Right atrium auricular region (tissue), 2 donors: ENCODE measurements at places on chromosomes 16 and 17. TPM values are rescaled to one million over a fixed set of nuclear protein-coding genes. Genes with fewer than 3 reads are reported as not detected.
A peak's percentile ranks its signal among the peaks of the same experiment; 100 is the strongest.

DNA sequence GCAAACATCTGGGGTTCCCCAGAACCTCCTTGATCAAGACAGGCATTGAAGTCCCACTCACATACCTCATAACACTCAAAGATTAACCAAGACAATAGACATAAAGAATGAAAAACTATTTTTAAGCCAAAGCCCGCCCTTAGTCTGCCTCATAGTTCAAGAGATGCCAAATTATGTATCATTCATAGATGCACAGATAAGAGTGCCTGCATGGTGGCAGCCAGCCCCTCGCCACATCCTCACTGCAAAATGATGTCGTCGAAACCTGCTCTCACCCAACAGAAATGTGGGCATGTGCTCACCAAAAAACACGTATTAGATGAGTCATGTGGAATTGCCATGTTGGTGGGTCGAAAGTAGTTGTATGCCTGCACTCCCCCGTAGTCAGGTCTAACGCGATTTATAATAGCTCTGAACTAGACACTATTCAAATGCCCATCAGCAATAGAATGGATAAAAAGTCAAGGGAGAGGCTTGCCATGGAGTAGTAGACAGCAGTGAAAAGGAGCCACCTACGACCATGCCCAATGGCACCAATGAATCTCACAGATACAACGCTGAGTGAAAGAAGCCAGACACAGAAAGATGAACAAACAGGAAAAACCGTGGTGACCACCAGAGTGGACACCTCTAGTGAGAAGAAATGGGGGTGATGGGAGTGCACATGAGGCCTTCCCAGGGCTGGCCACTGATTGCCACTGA is 64.8 kb downstream of the C16orf95 start:
- no peaks in the 10 kb centered on the region for H3K27me3 ChIP-seq
- H3K4me3 ChIP-seq = no peak overlapping the region
- no peak for DNase-seq
- no peaks in the 10 kb centered on the region for H3K4me1 ChIP-seq

The DNAH17 gene
- total RNA-seq = 0.04 TPM

- H3K36me3 ChIP-seq = peaks cover 31% of the 10 kb centered on the region
- H3K27me3 ChIP-seq = no peaks in the 10 kb centered on the region
- H3K27ac ChIP-seq = no peak overlapping the region
- H3K4me1 ChIP-seq = no peaks in the 10 kb centered on the region
- DNase-seq = no peak
These were observed 65.6 kb upstream of the SREBF1 start for GRCh38 chr17:17902376-17902775.

DNA sequence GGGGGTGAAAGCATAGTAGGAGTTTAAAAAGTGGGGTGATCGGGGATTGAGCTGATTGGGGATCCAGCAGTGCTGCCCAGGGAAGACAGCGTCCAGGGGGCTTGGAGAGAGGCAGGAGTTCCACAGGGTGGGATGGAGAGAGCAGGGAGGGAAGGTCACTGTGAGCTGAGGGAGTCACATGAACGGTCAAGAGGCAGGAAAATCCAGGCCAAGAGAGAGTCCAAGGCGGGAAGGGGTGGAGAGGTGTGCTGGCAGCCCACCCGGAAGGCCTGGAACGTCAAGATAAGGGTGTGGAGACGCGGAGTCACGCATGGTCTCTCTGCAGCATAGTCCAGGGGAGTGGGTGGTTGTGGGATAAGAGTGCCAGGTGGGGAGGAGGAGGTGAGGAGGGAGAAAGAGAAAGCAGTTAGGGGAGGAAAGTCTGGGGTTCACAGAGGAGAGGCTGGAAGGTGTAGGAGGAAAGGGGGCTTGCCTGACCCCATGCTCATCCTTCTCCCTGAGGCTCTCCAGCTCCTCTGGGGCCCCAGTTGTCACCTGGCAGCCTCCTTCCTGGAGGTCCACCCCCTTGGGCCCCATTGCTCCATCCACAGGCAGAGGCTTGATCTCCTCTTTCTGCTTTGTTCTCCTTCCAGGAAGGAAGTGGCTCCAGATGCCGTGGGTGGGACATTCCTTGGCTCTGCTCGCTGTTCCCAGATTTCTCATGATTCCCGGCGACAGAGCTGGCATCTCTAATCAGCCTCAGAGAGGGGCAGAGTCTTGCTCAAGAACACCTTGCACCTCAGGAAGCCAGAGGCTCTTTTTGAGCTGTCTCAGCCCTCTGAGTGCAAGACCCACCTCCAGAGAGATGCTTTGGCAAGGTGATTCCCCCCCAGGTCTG is 28.7 kb downstream of the CCR7 start:
- no peaks in the 10 kb centered on the region for H3K27me3 ChIP-seq
- H3K4me1 ChIP-seq = peaks cover 90% of the 10 kb centered on the region
- H3K27ac ChIP-seq = peak overlapping the region; percentile 86

GRCh38 chr16:31201582-31202413 is 762 bp downstream of the PYCARD start:
- H3K27ac ChIP-seq = no peak overlapping the region
- H3K27me3 ChIP-seq = no peaks in the 10 kb centered on the region
- peak overlapping the region; percentile 45 for H3K4me3 ChIP-seq
- DNase-seq = no peak
- no peaks in the 10 kb centered on the region for H3K36me3 ChIP-seq

- H3K27ac ChIP-seq = peak overlapping the region; percentile 88
- no peak overlapping the region for H3K4me3 ChIP-seq
- no peak for DNase-seq
- H3K36me3 ChIP-seq = no peaks in the 10 kb centered on the region
These were observed 41.1 kb downstream of the RBFOX1 start for GRCh38 chr16:7373776-7374175.

DNA sequence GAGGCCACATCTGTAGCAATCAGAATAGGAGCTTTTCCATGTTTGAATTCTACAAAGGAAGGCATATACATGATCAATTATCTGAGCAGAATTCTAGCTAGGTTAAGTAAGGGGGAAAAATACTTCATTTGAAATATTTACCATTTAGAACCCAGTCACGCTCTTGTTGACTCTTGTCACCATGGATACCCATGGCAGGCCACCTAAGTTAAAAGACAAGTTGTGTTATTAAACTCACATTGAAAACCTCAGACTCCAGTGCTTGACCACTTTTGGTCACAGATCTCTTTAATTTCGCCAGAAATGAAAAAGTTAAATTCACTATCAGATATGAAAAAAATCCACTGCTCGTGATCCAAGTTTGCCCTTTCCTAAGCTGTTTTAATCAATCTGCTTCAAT is 4.1 kb downstream of the DDX5 start:
- peaks cover 82% of the 10 kb centered on the region for H3K36me3 ChIP-seq
- no peak for DNase-seq
- H3K27me3 ChIP-seq = no peaks in the 10 kb centered on the region
- peaks cover 56% of the 10 kb centered on the region for H3K4me1 ChIP-seq
- H3K4me3 ChIP-seq = no peak overlapping the region

The PPP1R27 gene
- total RNA-seq = not detected

DNA sequence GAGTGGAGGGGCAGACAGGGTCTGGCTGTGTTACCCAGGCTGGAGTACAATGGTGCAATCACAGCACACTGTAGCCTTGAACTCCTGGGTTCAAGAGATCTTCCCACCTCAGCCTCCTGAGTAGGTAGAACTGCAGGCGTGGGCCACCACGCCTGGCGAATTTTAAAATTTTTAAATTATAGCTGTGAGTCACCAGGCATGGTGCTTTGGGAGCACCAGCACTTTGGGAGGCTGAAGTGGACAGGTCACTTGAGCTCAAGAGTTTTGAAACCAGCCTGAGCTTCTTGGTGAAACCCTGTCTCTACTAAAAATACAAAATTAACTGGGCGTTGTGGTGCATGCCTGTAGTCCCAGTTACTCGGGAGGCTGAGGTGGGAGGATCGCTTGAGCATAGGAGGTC is 114.0 kb downstream of the CHD9 start:
- H3K36me3 ChIP-seq = no peaks in the 10 kb centered on the region
- no peaks in the 10 kb centered on the region for H3K4me1 ChIP-seq
- H3K27me3 ChIP-seq = no peaks in the 10 kb centered on the region
- no peak overlapping the region for H3K4me3 ChIP-seq

The MFAP4 gene
- total RNA-seq = 78.5 TPM

DNA sequence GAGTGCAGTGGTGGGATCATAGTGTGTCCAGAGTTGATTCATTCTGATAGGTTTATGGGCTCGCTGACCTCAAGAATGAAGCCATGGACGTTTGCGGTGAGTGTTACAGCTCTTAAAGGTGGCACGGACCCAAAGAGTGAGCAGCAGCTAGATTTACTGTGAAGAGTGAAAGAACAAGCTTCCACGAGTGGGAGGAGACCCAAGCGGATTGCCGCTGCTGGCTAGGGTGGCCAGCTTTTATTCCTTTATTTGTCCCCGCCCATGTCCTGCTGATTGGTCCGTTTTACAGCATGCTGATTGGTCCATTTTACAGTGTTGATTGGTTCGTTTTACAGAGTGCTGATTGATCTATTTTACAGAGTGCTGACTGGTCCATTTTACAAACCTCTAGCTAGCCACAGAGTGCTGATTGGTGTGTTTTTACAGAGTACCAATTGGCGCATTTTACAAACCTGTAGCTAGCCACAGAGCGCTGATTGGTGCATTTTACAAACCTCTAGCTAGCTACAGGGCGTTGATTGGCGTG is 17.5 kb downstream of the CACNG4 start:
- no peak overlapping the region for H3K27ac ChIP-seq
- no peaks in the 10 kb centered on the region for H3K4me1 ChIP-seq
- H3K4me3 ChIP-seq = no peak overlapping the region
- no peaks in the 10 kb centered on the region for H3K27me3 ChIP-seq

DNA sequence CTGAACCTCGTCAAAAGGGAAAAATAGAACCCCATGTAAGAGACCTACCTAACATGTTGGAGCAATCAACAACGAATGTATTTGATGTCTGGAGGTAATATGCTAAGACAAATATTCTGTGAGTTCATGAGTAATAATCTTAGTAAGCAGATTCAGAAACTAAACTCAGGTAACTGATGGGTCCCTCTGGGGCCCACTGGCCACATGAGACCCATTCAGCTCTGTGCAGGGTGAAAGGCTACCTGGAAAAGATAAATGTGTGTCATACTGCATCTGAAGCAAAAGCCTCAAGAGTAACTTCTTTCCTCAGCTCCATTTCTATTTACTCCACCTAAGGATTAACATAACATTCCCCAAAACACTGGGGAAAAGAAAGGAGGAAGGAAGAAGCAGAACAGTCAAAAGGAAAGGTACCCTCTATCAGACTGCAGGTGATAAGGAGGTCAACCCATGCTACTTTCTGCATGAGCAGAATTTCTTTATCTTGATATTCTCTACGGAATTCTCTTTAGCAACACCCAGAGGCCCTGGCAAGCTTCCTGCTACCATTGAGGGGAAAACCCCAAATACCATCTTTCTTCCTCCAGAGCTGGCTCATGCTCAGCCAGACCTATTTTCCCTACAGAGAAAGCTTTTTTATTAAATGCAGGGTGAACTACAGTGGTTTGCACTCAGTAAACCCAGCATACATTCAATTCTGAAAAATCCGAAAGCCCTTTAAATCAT is 37.7 kb upstream of the ABCA6 start:
- H3K4me3 ChIP-seq = no peak overlapping the region
- no peak overlapping the region for H3K27ac ChIP-seq
- H3K27me3 ChIP-seq = no peaks in the 10 kb centered on the region
